ENCODE measurements at places on chromosomes 4 and X.

- no peak overlapping the region for H3K4me3 ChIP-seq
- no peaks in the 10 kb centered on the region for H3K36me3 ChIP-seq
- H3K27me3 ChIP-seq, result no peaks in the 10 kb centered on the region
- H3K4me1 ChIP-seq, result no peaks in the 10 kb centered on the region
These were observed 240.5 kb upstream of the TEX13A start for GRCh38 chrX:105461016-105461415.

GRCh38 chr4:88843067-88843685 is 145.5 kb upstream of the NAP1L5 start:
- DNase-seq, result no peak
- no peaks in the 10 kb centered on the region for H3K36me3 ChIP-seq
- no peaks in the 10 kb centered on the region for H3K4me1 ChIP-seq
- no peaks in the 10 kb centered on the region for H3K27me3 ChIP-seq
- H3K4me3 ChIP-seq, result no peak overlapping the region
- no peak overlapping the region for H3K27ac ChIP-seq

GRCh38 chr4:15376145-15376544 is 51.7 kb upstream of the C1QTNF7 start:
- H3K36me3 ChIP-seq, result no peaks in the 10 kb centered on the region
- no peaks in the 10 kb centered on the region for H3K27me3 ChIP-seq
- H3K4me1 ChIP-seq, result no peaks in the 10 kb centered on the region
- no peak for DNase-seq
- H3K27ac ChIP-seq, result no peak overlapping the region

GRCh38 chr4:81512757-81513501 is 41.2 kb upstream of the RASGEF1B start:
- DNase-seq, result no peak
- H3K27me3 ChIP-seq, result no peaks in the 10 kb centered on the region
- no peak overlapping the region for H3K27ac ChIP-seq

All from trophoblast cell (in vitro differentiated cells and primary cell).